Liver (tissue), 10 donors: ENCODE measurements at places on chromosomes 1 and 21. TPM values are rescaled to one million over a fixed set of nuclear protein-coding genes. Genes with fewer than 3 reads are reported as not detected.
A peak's percentile ranks its signal among the peaks of the same experiment; 100 is the strongest.

GRCh38 chr1:94272388-94272787 lies 35.0 kb upstream of the ARHGAP29 start:
- H3K27ac ChIP-seq = no peak overlapping the region
- no peak for DNase-seq
- H3K4me1 ChIP-seq = no peaks in the 10 kb centered on the region

GRCh38 chr1:198633675-198634121 lies 5.1 kb upstream of the PTPRC start:
- H3K36me3 ChIP-seq = no peaks in the 10 kb centered on the region
- DNase-seq = no peak
- no peak overlapping the region for H3K27ac ChIP-seq

Gene OR2L8
- 0.08 TPM for total RNA-seq

Gene DISP1
- 4.2 TPM for total RNA-seq

DNA sequence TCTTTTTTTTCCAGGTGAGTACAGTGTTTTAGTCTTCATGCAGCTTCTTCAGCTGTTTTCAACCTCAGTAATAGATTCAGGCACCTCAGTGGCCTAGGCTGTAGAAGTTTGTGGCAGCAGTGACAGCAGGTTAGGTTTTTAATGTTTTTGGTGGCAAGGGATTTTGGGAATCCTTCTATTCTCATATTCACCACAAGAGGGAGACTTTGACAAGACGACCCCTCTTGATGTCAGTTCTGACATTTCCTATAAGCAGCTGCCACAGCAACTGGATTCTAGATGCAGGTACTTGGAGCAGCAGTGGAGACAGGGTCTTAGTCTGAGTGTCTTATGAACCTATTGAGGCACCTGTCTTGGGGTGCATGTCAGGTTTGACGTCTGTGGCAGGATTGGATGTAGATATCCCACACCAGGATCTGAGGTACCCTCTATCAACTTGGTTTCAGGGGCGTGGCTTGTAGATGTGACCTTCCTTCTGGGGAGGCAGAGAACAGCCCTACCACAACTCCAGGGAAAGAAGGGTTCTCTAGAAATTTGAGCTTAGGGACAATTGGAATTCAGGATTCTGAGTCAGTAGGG lies 1104.2 kb upstream of the TMPRSS15 start:
- DNase-seq = no peak
- H3K4me3 ChIP-seq = no peak overlapping the region
- no peaks in the 10 kb centered on the region for H3K36me3 ChIP-seq
- no peaks in the 10 kb centered on the region for H3K4me1 ChIP-seq
- no peak overlapping the region for H3K27ac ChIP-seq

DNA sequence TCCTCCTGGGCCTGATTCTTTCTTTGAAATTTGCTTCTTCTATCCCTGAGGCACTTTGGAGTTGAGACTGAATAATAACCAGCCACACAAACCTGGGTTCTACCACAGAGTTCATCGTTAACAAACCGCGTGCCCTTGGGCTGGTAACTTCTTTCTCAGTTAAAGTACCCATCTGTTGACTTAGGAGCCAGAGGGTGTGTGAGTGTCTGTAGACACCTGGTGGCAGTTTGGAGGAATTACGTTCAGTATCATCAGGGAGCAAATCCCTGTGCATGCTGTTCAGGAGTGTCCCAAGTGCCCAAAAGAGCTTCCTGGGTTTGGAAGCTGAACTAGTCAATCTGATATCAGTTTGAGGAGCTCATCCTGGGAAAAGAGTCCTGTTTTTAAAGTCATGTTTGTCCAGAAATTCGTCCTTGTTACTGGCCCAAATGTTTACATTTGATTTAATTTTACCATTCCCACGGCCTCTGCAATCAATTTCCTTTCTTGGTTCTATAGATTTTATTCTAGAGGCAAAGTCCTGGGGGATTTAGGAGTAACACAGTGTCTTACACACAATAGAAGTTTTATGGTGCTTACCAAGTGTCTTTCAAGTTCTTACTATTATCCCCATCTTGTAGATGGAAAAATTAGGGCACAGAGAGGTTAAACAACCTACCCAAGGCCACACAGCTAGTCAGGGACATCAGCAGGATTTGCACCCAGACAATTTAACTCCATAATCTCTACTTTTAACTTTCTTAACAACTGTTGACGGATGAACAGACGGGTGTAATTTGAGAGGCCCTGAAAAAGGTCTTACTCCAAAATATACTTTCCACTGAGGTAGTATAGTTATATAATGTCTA lies 26.7 kb upstream of the RPTN start:
- H3K27me3 ChIP-seq = no peaks in the 10 kb centered on the region
- H3K4me3 ChIP-seq = no peak overlapping the region
- peaks cover 13% of the 10 kb centered on the region for H3K4me1 ChIP-seq
- DNase-seq = no peak

Gene SH2D1B
- 0.84 TPM for total RNA-seq

GRCh38 chr1:40143891-40144575 lies 17.2 kb upstream of the RLF start:
- H3K4me3 ChIP-seq = no peak overlapping the region
- DNase-seq = peak; percentile 51
- no peaks in the 10 kb centered on the region for H3K36me3 ChIP-seq
- H3K27me3 ChIP-seq = no peaks in the 10 kb centered on the region
- H3K4me1 ChIP-seq = no peaks in the 10 kb centered on the region

DNA sequence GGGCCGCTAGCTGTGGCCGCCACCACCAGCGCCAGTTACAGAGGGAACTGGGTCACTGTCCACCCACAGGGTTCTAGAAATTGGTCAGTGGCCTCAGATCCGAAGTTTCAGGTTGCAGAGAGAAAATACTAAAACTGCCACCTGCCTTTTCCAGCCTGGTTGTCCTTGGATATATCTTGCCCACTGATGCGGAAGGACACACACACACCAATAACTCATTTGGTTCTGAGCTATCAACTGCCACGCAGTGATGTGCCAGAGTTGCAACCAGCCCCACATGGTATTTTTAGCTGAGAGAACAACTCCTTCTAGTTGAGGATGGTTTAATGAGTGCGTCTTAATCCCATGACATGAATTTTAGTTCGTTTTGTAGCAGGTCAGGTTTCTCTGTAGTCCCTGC lies 68.1 kb downstream of the SH3BGR start:
- H3K36me3 ChIP-seq = no peaks in the 10 kb centered on the region
- no peak for DNase-seq
- no peaks in the 10 kb centered on the region for H3K27me3 ChIP-seq
- no peak overlapping the region for H3K4me3 ChIP-seq
- H3K27ac ChIP-seq = no peak overlapping the region

Gene PTGFRN
- 12.6 TPM for total RNA-seq

GRCh38 chr1:205274041-205274691 lies 46.4 kb downstream of the TMCC2 start:
- no peaks in the 10 kb centered on the region for H3K36me3 ChIP-seq

DNA sequence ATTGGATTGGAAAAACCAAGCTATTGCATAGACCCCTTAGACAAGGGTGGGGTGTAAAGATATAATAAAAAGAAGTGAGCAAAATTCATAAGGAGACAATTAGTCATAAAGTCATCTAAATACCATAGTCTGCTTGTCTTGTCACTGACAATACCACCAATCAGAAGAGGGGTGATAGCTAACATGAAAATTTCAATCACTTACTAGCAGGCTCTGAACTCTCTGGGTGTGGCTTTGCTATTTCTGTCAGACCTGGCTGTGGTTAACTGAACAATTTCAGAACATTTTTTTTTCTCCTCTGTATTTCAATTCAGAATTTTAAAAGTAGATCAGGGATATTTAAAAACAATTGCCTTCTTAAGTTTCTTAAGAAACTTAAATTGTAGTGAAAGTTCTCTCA lies 158.5 kb upstream of the PRMT6 start:
- H3K4me3 ChIP-seq = no peak overlapping the region
- H3K27me3 ChIP-seq = no peaks in the 10 kb centered on the region
- DNase-seq = no peak

GRCh38 chr1:7069931-7070330 lies 284.7 kb downstream of the CAMTA1 start:
- H3K27me3 ChIP-seq = no peaks in the 10 kb centered on the region
- no peaks in the 10 kb centered on the region for H3K36me3 ChIP-seq
- H3K27ac ChIP-seq = no peak overlapping the region

Gene FASLG
- 0.61 TPM for total RNA-seq

Gene C1orf116
- 0.79 TPM for total RNA-seq

Gene PRAMEF1
- not detected for total RNA-seq

Gene CD1B
- not detected for total RNA-seq

Gene OR2G6
- not detected for total RNA-seq

DNA sequence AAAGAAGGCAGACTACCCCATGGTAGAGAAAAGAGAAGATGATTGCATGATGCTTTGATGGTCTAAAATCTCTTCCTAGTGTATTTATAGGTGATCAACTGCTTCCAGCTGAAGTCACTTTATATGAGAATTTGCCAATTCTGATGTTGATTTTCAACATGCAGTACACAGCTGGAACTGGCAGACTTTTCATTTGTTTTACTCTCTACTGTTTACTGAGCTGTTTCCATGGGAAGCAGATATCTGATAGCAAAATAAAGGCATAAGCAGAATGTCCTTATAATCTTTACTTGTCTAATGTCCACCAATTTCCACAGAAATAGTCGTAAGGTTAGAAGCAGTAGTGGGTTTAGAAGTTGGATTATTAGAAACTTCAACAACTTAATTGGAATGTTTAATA lies 74.9 kb downstream of the SYDE2 start:
- H3K36me3 ChIP-seq = no peaks in the 10 kb centered on the region
- peak overlapping the region; percentile 31 for H3K27ac ChIP-seq
- peaks cover 15% of the 10 kb centered on the region for H3K4me1 ChIP-seq
- H3K27me3 ChIP-seq = no peaks in the 10 kb centered on the region

Gene RIMKLA
- 0.09 TPM for total RNA-seq

DNA sequence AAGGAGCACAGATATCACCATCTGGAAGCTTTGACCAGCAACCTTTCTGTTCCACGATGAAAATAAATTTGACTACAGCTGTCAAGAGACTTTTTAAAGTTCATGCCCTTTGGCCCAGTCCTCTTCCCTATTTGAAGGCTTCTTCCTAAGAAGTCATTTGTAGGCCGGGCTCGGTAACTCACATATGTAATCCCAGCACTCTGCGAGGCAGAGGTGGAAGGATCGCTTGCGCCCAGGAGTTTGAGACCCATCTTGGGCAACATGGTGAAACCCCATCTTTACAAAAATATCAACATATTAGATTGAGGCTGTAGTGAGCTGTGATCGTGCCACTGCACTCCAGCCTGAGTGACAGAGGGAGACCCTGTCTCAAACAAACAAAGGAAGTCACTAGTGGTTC lies 58.3 kb upstream of the IFFO2 start:
- no peak overlapping the region for H3K4me3 ChIP-seq
- peaks cover 47% of the 10 kb centered on the region for H3K4me1 ChIP-seq
- no peaks in the 10 kb centered on the region for H3K36me3 ChIP-seq
- H3K27ac ChIP-seq = peak overlapping the region; percentile 92
- H3K27me3 ChIP-seq = no peaks in the 10 kb centered on the region
- DNase-seq = no peak

GRCh38 chr1:175131095-175131494 lies 61.5 kb downstream of the KIAA0040 start:
- H3K4me3 ChIP-seq = no peak overlapping the region
- H3K36me3 ChIP-seq = no peaks in the 10 kb centered on the region
- DNase-seq = no peak
- H3K4me1 ChIP-seq = peaks cover 14% of the 10 kb centered on the region
- H3K27me3 ChIP-seq = no peaks in the 10 kb centered on the region

GRCh38 chr1:3673381-3674099 lies 21.2 kb downstream of the TP73 start:
- H3K27me3 ChIP-seq = no peaks in the 10 kb centered on the region
- H3K36me3 ChIP-seq = no peaks in the 10 kb centered on the region
- no peak for DNase-seq
- H3K4me3 ChIP-seq = no peak overlapping the region

GRCh38 chr1:161238039-161238473 lies at the start of gene NR1I3:
TSS of gene NR1I3 (minus strand) at chr1:161238203. CDS start at chr1:161236565, 1,638 bp downstream.
- H3K4me3 ChIP-seq = peak within 1 kb of the TSS; percentile 56
- H3K4me1 ChIP-seq = no peaks in the 10 kb centered on the region
- no peaks in the 10 kb centered on the region for H3K27me3 ChIP-seq
- H3K36me3 ChIP-seq = peaks cover 6% of the 10 kb centered on the region
- peak within 1 kb of the TSS; percentile 91 for H3K27ac ChIP-seq
- DNase-seq = peak; percentile 63
